CD4-positive, alpha-beta T cell treated with Interleukin-4 for 1 hour (primary cell): ENCODE measurements at places on chromosomes 6 and 20.
A peak's percentile ranks its signal among the peaks of the same experiment; 100 is the strongest.

DNA sequence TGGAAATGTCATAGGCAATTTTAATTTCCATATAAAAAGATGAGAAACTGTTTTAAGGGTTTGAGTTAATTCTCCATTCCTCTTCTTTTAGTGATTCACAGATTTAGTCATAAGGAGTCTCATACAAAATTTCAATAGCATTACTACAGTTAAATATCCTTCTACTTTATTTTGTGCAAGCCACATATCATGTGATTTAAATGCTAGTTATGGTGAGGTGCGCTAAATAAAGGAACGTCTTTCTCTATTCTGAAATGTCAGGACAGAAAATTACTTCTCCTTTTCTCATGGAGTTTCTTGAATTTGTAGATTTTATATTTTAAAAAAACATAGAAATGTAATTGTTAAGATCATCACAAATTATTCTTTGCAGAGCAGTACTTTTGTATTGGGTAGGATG is 50.0 kb upstream of the SUPT3H start:
- no peak for DNase-seq

GRCh38 chr20:7855545-7855944 is 84.7 kb downstream of the HAO1 start:
- DNase-seq = no peak

DNA sequence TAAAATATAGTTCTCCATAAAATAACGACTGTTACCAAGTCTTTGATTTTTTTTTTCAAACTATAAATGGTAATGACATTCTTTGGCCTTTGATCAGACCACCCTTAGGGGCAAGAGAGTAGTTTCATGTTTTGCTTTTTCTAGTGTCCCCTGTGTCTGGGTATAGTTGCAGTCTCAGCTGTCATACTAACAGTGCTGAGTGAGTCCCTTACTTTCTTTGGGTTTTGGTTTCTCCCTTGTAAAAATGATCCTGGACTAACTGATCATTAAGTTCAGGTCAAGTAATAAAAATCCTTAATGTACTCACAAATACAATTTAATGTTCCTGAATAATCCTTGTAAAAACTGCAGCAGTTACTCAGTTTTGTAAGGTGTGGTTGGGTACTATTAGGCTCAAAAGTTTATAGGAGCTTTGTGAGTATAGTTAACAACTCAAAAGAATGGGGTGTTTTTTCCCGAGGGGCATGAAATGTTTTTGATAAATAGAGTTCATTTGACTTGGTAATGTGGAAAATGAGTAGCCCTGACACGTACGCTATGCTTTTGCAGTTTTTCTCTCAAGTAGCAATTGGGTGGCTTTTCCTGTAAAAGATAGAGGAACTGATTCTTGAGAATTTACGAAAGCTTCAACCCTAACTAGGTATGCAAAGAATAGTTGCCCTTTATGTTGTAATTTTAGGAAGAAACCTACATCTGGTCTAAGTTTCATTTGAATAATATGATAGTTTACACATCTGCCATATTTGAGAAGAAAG is 6.2 kb downstream of the PTPN1 start:
- peak; percentile 58 for DNase-seq

DNA sequence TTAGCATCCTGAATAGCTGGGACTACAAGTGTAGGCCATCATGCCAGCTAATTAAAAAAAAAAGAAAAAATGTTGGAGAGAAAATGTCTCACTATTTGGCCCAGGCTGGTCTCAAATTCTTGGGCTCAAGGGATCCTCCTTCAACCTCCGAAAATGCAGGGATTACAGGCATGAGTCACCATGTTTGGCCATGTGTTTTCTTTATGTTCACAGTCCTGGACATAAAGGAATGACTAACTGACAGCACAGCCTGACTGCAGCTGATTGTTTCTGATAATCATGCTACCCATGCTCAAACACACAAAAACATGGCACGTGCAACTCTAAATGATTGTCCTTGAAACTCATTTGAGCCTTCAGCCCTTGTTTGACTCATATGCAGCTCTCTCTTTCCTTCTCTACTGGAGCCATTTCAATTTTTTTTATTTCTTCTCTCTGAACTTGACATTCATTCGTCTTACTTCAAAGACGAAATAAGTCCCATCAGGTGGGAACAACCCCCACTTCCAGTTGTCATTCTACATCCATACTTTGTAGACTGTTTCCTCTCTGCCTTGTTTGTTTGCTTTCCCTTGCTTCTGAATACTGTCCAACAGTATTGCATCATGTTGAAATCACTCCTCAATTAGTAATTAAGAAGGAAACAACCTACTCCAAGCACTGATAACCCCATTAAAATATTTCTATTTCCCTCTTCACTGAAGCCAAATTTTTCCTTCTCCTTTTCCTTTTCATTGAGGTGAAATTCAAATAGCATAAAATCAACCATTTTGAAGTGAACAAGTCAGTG is 413.0 kb downstream of the BMP2 start:
- no peak for DNase-seq

- peak; percentile 83 for DNase-seq
Measured at GRCh38 chr6:129598244-129599187, 111.5 kb downstream of the ARHGAP18 start.

- no peak for DNase-seq
Measured at GRCh38 chr6:155001934-155002333, 6.8 kb downstream of the TIAM2 start.

GRCh38 chr6:80725156-80725930 is 618.9 kb downstream of the BCKDHB start:
- no peak for DNase-seq

DNA sequence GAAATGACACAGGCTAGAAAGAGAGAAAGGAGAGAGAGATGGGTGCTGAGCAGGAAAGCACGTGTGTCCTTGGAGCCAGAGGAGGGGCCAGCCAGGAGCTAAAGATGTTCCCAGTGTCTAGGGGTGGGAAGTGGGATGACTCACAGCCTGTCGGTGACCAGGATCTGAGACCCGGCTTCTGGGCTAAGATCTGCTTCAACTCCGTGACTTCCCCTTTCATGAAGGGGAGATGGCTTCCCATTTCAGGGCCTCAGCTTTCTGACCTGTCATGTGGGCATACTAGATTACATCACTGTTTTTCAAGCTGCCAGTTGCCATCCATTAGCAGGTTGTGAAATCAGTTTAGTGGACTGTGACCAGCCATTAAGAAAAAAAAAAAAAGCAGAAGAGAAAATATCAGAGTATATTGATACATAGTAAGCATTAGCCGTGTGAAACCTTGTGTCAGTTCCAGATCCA is 5.4 kb downstream of the TGM3 start:
- peak; percentile 42 for DNase-seq

DNA sequence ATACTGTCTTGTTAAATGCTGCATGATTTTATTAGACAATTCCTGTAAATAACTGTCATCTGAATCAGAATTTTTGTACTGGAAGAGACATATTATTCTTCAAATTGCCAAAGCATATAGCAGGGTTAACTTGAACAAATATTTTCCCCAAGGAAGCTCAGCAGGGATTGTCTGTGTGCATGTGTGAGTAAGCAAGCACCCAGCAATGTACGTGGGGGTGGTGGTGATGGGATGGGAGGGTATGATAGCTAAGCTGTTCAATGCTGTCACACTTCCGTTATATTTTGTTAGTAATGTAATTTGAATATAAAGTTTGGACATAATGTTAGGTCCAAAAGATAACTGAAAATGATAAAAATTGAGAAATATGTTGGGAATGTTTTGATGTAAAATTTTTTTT is 118.1 kb downstream of the MYB start:
- no peak for DNase-seq

DNA sequence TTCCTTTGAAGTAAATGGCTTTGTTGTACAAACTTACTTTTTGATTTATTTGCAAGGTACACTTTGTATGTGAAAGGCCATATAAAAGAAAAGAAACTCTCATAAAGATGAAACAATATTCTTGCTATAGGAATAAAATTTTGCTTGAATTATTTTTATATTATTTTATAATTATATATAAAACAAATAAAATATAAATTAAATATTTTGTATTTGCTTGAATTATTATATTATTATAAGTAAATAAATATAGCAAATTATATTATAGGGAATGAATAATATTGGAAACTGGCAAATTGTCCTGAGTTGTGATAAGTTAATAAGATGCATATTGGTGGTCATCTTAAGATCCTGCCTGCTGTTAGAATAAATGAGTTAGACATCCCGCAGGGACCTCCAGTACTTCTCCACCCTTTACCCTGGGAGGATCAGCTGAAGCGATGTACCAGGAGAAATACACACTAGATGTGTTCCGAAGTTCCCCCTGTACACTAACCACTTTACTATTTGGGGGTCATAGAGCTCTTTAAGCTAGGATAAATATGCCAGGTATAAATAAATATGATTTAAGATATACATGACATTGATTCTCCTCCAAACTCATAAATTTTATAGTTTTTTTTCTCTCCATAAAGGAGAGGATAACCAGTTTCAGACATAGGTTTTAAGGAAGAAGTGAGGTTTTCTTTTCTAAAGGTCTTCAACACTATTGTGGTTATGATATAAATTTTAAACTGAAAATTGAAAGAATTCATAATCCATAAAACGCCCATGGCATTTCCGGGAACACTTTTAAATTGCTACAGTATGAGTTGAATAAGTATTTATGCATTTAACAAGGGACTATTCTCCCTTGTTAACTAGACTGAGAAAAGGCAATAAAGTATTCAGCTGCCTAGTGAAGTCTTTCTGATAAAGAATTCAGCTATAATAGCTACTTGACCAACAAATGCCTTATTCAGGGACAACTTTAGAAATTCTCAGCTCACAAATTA is 486.3 kb upstream of the MARCKS start:
- no peak for DNase-seq

GRCh38 chr6:21163110-21163837 is 430.3 kb upstream of the SOX4 start:
- no peak for DNase-seq

DNA sequence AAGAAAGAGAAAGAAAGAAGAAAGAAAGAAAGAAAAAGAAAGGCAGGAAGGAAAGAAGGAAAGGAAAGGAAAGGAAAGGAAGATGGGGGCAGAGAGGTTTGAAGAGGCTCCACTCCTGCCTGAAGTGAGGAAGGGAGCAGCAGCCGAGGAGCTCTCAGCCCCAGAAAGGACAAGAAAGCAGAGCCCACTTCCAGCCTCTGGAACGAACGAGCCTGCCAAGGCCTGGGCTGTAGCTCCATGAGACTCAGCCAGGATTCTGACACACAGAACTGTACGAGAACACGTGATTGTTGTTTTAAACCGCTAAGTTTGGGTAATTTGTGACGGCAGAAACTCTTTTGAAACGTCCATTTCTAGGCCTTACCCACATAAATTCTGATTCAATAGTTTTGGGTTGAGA is 69.5 kb downstream of the TTLL2 start:
- no peak for DNase-seq

- DNase-seq = no peak
Measured at GRCh38 chr6:3260772-3261517, 2.2 kb downstream of the PSMG4 start.

DNA sequence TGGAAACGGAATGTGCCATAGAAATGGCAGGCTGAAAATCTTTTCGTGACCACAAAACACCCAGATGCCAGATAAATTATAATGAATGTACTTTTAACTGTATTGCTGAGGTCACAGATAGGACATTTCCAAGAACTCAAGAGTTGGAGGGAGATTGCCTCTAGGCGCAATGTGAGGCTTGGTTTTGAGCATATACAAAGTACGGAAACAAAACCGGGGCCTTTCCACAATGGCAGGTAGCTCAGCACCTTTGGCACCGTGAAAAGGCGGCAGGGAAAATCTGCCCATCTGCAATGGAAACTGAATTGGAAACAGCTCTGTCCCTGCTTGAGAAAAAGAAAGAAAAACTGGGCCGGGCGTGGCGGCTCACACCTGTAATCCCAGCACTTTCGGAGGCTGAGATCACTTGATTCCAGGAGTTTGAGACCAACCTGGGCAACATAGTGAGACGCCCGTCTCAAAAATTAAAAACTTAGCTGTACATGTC is 10.5 kb upstream of the C20orf144 start:
- DNase-seq = no peak

- no peak for DNase-seq
Measured at GRCh38 chr6:116450769-116451740, 10.1 kb upstream of the CALHM6 start.

DNA sequence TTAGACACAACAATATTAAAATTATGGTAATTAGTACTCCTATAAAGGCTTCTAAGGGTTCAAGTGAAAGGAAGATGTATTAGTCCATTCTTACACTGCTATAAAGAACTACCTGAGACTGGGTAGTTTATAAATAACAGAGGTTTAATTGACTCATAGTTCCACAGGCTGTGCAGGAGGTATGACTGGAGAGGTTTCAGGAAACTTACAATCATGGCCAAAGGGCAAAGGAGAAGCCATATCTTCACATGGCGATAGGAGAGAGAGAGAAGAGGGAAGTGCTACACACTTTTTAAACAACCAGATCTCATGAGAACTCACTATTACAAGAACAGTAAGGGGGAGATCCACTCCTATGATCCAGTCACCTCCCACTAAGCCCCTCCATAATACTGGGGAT is 52.9 kb downstream of the TINAG start:
- DNase-seq = no peak

- no peak for DNase-seq
Measured at GRCh38 chr6:97218912-97219311, 64.1 kb downstream of the MMS22L start.

- no peak for DNase-seq
Measured at GRCh38 chr20:37619496-37619895, 74.3 kb upstream of the CTNNBL1 start.

DNA sequence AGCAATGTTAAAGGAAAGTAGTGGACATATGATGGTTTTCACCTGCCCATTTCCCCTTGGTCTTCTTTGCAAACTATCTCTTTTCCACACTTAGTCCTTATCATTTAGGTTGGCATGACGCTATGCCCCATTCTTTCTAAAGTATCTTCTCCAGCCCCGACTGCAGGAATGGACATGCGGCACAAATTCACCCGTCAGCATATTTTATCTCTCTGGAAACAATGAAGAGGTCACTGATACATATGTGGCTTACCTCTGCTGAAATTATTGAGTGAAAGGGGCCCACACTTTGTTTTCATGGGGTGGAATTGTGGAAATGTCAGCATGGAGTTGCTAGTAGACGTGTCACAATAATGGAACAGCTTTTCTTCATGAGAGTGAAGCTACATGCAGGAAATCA is 45.8 kb upstream of the MEI4 start:
- DNase-seq = no peak

DNA sequence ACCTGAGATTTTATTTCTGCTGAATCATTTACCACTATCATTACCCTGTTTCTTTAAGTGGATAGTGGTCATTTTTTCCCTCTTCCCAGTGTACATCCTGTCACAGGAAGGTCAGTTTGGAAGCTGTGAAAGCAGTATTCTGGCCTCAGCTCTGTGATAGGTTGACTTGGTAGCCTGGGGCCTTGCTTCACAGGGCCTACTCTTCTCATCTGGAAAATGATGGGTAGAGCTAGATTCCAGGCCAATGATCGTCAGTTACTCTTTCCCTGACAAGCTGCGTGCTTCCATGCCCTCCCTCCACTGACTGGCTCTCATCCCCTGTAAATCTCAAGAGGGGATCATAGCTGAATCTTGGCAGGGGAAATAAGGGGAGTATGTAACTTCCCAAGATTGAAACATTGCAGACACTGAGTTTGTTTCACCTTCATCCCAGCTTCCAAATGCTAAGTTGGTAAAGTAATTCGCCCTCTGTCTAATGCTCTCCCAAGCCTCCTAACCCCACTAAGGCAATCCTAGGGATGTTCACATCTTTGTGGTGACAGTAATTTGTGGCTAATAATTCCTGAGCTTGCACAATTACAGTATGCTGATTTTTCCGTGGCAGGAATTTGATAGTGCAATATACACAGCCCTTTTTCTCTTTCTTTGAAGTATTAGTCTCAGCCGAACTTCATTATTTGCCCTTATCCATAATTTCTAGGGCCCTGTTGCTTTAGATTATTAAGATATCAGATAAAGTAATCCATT is 51.2 kb downstream of the VAPB start:
- no peak for DNase-seq

- DNase-seq = no peak
Measured at GRCh38 chr20:11266571-11266970, 592.8 kb upstream of the JAG1 start.
